Glomerular endothelial cell (primary cell): ENCODE measurements at places on chromosomes 6 and 20. TPM values are rescaled to one million over a fixed set of nuclear protein-coding genes. Genes with fewer than 3 reads are reported as not detected.

Gene CTAGE9
- 0.05 TPM in 1 of 2 replicates, not detected in the other for total RNA-seq

Gene TBXT
- not detected in 2 replicates for total RNA-seq

Gene FKBP1C
- total RNA-seq: 0.41 and 0.73 TPM in 2 replicates

Gene PRSS35
- 0.12 TPM in 1 of 2 replicates, not detected in the other for total RNA-seq

Gene TMEM151B
- total RNA-seq: not detected in 2 replicates
